ENCODE measurements at places on chromosomes 6 and 20.
A peak's percentile ranks its signal among the peaks of the same experiment; 100 is the strongest.

- DNase-seq: no peak
Measured at GRCh38 chr6:21710908-21711627, 117.5 kb downstream of the SOX4 start.

DNA sequence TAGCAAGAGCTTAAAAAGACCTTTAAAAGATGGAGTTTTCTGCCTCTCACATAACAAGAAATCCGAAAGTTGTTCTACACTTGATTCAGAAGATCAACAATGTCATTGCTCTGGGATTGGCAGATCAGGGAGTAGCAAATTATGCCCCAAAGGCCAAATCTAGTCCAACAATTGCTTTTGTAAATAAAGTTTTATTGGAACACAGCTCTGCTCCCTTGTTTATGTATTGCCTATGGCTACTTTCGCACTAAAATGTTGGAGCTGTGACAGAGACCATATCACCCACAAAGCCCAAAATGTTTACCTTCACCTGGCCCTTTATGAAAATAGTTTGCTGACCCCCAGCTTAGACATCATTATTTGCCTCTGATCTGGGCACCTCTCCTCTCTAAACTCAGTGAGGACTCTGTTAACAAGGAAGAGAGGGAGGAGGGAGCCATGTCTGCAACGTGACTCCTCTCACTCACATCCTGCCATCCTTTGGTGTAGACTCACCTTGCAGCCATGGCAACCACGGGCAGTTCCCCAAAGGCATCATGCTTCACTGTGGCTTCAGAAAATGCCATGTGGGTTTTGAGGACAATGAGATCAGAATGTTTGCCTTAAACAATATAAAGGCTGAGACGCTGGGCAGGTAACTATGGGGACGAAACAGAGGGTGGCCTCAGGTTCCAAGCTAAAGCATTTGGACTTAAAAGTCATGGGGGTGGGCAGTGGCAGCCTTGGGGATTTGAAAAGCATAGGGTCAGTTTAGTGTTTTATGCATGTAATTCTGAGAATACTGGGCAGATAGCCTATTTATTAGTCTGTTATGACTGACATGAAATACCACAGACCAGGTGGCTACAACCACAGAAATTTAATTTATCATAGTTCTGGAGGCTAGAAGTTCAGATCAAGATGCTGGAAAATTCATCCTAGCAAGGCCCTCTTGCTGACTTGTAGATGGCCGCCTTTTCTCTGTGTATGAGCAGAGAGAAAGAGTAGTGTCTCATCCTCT, 149.7 kb upstream of the TNFAIP3 start:
- DNase-seq: no peak

DNA sequence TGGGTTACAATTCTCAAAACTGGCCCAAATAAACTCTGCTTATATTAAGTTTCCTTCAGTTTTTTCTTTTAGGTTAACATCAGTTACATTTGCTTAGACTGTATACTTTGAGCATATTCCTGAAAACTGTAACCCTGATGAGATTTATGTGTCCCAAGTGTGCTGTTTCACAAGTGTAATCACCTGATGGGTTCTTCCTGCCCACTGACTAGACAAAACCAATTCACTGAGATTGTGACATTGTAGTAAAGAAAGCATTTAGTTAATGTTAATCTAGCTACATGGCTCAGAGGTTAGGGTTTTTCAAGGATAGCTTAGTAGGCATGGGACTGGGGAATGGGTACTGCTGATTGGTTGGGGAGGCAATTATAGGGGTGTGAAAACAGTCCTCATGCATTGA, 53.6 kb downstream of the CCN2 start:
- DNase-seq: no peak

GRCh38 chr6:137666202-137666774, 172.1 kb upstream of the OLIG3 start:
- DNase-seq: no peak

DNA sequence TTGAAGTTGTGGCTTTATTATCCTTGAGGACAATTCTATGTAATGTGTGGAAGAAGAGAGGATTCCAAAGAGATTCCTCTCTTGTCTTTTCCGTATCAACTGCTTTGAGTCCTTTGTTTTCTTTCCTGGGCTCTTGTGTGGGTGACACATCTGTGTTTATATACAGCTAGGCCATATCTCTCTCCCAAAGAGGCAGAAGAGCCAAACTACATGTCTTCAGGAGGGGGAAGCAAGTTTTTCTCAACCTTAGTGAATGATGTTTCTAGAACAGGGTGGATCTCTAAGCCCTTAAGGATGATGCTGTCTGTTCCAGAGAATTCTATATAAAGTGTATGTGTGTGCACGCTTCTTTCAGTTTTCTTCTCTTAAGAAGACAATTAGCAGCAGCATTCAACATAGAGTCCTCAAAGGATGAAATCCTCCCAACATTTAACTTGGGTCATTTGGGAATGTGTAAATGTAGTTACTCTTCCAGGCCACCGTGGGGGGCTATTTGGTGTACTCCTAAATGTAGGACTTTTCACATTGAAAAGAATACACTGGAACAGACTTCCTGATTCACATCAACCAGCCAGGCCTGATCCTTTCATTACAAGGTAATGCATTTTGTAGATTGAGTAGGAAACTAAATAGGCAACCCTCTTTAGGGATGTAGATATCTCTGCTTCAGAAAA, 92.8 kb upstream of the EEF1E1 start:
- no peak for DNase-seq

DNA sequence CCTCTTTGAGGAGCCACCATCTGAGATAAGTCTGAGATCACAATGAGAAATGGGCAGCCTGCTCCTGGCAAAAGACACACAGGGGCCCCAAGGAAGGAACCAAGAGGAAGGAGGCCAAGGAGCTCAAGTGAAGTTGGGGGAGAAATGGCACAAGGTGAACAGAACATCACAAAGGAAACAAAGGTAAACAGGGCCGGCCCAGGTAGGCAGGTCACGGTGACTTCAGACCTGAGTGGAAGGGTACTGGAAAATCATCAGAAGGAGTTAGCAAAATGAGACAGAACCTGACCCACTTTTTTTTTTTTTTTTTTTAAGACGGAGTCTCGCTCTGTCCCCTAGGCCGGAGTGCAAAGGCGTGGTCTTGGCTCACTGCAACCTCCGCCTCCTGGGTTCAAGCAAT, 11.3 kb downstream of the ZMYND8 start:
- DNase-seq: no peak

GRCh38 chr6:33080127-33081089, 4.6 kb downstream of the HLA-DPB1 start:
- DNase-seq: peak; percentile 58

DNA sequence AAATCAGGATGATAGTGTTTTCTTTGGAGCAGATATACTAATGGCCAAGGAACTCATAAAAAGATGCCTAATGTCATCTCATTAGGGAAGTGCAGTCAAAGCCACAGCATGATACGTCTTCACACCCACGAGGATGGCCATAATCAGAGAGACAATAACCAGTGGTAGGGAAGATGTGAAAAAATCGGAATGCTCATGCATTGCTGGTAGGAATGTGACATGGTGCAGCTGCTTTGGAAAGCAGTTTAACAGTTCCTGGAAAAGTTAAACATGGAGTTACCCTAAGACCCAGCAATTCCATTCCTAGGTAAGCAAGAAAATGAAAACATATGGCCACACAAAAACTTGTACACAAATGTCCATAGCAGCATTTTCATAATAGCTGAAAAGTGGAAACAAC, 29.9 kb downstream of the BCAS1 start:
- no peak for DNase-seq

DNA sequence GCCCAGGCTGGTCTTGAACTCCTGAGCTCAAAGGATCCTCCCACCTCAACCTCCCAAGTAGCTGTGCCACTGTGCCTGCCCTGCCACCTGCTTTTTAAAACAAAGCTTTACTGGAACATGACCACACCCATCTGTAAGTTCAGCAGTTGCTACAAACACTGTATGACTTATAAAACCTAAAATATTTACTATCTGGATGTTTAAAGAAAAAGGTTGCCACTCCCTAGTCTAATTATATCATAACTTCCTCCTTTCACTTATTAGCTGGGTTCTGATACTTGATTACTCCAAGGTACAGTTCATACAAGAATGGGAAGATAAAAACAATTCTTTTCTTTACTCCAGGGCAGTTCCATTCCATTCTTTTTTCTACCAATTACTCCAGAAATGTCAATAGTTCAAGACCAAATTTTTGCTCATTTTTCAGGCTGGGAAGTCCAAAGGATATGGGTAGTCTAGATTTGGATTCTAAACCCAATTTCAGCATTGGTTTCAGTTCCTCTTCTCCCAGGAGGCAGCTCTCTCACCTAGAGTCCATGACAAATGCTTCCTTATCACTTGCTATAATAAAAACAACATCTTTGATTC, 63.1 kb downstream of the SEC63 start:
- DNase-seq: no peak

GRCh38 chr6:1524040-1524480, 85.7 kb upstream of the FOXC1 start:
- peak; percentile 65 for DNase-seq

DNA sequence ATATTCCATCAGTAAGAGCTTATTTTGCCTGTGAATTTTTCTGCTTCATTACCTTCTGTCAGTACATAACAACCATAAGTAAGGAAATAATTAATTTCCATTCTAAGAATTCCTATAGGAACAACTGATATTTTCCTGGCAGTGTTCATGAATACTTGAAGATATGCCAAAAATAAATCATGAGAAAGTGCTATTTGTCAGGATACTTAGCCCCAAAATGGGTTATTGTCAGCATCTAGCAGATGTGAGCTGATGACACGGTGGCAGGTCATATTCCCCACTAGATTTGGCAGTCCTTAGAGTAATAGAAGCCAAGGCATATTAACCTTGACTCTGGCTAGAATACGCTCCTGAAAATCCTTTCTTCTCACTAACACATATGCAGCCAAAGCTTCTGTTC, 43.2 kb upstream of the CRISP1 start:
- no peak for DNase-seq

- no peak for DNase-seq
Measured at GRCh38 chr20:56178219-56178618, 70.3 kb upstream of the MC3R start.

- no peak for DNase-seq
Measured at GRCh38 chr20:59068534-59068933, 25.9 kb upstream of the PRELID3B start.

DNA sequence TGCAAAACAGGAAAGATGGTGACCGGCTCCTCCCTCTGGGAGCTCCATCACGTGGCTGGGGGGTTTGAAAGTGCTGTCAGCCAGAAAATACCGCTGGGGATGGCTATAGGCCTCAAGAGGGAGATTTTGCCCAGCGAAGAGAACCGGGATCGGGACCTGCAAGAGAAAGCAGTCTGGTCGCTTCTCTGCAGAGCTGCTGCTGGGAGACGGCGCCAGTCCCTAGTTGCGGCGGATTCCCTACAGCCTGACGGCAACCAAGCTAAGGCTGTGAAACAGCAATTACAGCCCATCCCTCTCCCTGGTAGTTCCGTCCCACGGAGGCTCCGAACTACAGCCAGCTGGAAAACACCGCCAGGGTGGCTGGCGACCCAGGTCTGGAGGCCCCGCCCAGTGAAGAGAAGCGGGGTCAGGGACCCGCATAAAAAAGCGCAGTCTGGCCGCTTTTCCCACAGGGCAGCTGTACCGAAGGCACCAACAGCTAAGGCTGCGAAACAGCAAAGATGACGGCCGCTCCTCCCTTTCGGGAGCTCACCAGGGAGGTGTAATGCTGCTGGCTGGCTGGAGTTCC, 238.1 kb upstream of the IRAK1BP1 start:
- DNase-seq: no peak

- DNase-seq: peak; percentile 77
Measured at GRCh38 chr20:33688938-33689424, 2.8 kb upstream of the E2F1 start.

DNA sequence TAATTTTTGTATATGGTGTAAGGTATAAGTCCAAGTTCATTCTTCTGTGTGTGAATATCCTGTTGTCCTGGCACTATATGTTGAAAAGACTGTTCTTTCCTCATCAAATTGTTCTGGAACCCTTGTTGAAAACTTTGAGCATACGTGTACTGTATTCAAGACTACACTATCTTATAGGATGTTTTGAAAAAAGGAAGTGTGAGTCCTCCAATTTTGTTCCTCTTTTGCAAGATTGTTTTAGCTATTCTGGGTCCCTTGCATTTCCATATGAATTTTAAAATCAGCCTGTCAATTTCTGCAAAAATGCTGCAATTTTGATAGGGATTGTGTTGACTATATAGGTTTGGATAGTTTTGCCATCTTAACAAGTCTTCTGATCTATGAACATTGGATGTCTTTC, 195.2 kb downstream of the BACH2 start:
- DNase-seq: no peak

GRCh38 chr6:75101896-75102295, 104.0 kb downstream of the COL12A1 start:
- DNase-seq: no peak

DNA sequence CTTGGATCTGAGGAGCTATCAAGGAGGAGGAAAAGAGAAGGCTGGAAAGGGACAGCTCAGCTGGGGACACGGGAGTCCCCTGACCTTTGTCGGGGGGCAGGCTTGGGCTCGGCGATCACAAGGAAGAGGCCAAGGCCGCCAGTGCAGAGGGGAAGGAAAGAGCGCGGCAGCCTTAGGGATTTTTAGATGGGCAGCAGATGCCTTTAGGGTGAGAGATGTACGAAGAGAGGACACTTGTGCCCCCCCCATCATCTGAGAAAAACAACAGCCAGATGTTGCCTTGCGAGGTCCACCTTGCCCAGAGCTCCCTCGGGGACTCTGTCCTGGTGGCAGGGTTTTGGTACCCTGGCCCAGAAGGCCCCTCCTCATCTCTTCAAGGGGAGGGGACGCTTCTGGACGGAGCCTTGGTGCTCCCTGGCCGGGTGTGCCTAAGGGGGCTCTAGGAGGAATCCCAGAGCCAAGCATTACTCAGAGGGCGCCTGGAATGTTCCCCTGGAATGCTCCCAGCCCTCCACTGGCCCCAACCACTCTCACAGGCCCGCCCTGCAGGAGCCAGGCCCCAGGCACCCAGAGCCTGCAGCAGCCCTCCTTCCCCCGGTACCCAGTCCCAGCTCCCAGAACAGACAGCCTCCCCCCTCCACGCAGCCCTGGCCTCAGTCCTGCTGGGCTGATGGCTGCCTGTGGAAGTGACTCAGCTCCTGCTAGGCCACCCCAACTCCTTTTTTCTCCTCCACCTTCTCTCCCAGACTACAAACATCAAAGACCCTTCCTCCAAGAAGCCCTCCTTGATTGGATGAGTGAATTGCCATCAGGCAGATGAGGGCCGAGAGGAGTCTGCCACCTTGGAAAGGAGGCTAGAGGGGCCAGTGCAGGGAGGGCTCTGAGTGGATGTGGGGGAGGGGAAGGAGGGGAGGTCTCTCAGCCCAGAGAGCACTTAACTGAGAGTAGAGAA, 1.8 kb downstream of the ADAM33 start:
- no peak for DNase-seq

GRCh38 chr6:124143435-124143834, 339.8 kb downstream of the NKAIN2 start:
- no peak for DNase-seq
